ENCODE measurements at places on chromosomes 3 and 15.

DNA sequence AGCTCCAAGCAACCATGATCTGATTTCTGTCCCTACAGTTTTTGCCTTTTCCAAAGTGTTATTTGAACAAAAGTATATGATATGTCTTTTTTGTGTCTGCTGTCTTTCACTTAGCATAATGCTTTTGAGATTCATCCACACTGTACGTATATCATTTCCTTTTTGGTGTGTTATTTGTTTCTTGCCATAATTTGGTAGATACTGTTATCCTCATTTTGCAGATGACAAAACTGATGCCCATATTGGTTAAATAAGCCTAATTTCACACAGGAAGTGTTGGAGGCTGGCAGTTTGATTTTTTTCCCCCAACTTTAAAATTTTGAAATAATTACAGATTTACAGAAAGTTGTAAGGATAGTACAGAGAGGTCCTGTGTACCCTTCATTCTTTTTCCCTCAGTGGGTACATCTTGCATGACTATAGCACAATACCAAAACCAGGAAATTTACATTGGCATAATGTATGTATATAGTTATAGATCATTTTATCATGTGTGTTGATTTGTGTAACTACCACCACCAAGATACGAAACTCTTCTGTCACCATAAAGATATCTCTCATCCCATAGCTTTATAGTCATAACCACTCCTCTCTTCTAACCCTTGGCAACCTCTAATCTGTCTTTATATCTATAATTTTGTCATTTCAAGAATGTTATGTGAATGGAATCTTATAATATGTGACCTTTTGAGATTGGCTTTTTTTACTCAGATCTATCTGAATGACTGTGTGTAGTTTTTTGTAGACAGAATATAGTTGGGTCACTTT is 55.6 kb downstream of the RASA2 start:
- no peak for DNase-seq

DNA sequence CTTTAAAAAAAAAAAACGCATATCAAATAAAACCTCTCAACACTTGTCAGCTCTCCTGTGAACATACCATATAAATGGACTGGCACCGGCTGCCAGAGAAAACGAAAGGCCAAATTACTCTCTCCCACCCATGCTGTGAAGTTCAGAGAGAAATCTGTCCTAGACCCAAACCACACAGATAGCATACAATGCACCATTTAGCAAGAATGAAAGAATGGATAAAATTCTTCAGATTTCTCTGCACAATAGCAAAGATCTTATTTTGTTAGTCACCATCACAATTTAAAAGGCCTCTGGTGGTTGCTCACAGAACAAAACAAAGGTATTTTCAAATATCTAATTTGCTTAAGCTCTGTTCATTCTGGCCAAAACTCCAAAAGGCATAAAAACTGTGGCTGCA is 93.9 kb upstream of the BHLHE40 start:
- no peak for DNase-seq

DNA sequence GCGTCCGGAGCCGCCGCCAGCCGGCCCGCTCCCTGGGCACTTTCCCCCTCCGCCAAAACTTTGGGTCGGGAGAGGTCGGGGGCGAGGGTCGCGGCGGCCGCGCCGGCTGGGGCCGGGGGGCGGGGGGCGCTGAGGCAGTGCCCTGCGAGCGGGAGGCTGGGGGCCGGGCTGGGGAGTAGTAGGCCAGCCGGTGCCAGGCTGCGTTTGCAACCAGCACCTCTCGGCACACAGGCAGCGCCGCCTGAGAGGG is 452 bp downstream of the BBX start:
- DNase-seq: no peak

- no peak for DNase-seq
These were observed 105.0 kb downstream of the LRRK1 start for GRCh38 chr15:101024073-101024695.

GRCh38 chr3:144073698-144074097 is 102.1 kb downstream of the DIPK2A start:
- DNase-seq: no peak

- DNase-seq: no peak
These were observed 427.5 kb upstream of the ALCAM start for GRCh38 chr3:104939196-104939595.

DNA sequence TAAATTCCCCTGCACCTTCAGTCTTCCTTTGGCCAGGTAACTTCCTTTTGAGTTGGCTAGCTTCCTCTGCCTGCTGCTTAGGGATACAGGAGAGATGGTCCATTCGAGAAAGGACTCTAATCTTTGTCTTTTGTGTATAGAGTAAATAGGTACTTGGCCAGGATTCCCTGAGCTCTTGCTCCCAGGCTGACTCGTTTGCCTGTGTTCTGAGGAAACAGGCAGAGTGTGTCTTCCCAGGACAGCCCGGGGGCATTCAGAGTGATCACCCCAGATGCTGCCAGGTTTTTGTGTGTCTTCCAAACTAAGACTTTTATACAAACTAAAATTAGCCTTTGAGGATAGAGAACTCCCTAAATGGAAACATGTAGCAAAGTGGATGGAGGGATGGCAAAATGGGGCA is 39.5 kb downstream of the TMEM108 start:
- no peak for DNase-seq

GRCh38 chr3:65824166-65824565 is 214.6 kb downstream of the MAGI1 start:
- no peak for DNase-seq

DNA sequence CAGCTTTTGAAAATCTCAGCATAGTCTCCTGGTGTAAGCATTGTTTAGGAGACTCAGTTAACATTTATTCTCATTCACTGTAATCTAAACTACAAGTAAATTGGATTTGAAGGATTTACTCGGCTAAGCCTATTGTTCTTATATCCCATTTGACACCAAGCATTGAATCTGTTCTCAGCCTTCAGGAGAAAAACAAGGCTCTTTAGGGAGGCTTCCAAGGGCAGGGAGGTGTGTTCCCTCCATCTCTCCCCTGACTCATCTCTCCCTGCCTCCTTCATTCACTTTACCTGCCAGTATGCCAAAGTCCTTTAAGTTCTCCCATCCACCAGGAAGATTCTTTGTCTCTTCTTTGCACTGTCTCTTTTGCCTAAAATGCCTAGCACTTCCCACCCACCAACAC is 347.8 kb downstream of the MFSD1 start:
- no peak for DNase-seq

GRCh38 chr3:50189989-50190388 is 1.4 kb upstream of the GNAT1 start:
- DNase-seq: no peak

GRCh38 chr15:74627766-74628165 is 12.1 kb downstream of the CLK3 start:
- DNase-seq: no peak

DNA sequence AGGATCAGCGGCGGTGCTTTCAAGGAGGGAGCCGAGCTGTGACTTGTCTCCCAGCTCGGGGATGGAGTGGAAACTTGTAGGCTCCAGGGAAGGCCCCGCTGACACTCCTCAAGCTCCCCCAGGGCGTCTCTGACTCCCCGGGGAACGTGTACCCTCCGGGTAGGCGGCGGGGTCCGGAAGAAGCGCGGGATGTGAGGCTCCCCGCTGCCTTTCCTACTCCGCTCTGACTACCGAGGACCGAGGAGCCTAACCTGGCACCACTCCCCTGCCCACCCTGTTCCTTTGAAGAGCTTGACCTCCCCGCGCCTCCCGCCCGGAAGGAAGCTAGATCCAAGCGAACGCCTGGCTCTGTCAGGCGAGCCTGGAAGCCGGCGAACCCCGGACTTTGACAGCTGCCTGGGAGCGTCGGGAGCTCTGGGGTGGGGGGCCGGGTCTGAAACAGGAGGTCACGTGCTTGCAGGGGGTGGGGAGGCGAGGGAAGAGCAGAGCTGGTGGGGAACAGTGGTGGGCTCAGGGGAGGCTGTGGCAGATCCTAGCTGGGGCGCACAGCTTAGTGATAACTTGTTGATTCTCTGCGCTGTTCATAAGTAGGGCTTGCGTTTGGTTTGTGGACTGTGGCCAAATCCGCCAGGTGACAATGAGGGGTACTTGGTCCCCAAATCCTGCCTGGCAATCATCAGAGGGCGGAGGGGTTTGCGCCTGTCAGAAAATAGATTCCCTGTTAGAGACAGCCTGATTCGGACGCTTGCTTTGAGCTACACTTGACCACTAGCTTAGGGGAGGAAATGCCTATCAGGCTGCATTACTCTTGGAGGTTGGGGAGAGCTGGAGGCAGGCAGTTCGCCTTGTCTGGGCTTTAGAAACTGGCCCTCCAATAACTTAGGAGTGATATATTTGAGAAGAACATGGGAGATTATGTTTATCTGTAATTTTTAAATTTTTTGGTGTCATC is 1.2 kb downstream of the CLSTN2 start:
- DNase-seq: peak; percentile 53

- no peak for DNase-seq
These were observed 143.4 kb downstream of the PDCD6IP start for GRCh38 chr3:33941804-33942203.

DNA sequence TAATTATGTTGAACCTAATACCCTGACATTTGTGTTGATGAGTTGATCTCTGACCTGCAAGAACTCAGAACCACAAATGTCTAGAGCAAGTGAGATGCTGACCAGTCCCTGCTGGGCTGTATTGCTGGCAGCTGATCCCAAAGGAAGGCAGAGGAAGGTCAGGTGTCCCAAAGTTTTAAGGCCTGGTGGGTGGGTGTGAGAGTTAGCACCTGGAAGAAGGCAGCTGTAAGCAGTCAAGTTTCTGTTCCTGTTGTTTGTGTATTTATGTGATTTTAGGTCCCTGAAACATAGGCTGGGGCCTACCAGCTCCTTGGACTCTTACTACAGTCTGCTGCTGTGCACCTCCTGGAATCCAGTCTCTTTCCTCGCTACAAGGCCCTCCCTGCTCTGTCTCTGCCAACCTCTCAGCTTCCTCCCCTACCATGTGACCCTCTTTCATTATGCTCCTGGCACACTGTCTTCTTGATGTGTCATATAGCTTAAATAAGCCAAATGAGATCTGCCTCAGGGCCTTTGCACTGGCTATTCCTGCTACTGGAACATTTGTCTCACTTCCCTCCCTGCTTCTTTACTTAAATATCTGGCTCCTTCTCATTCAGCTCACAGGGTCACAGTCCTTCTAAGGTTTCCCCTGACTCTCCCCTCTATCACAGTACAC is 31.0 kb upstream of the ATOSA start:
- no peak for DNase-seq

DNA sequence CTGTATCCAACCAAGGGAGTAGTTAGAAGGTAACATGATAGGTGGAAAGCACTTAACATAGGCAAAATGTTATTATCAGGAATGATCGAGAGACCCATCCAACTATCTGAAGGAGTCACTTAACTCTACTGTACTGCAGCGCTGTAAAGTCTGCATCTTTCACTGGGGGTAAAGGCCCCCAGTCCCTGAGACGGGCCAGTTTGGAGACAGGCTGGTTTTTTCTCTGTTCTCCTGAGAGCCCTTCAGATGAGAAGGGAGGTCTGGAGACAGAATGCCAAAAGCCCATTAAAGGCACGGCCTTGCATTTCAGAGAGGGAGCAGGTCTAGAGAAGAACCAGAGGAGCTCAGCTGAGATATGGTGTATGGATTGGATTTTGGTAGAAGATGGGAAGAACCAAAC is 71.3 kb upstream of the CGNL1 start:
- DNase-seq: peak; percentile 40

- no peak for DNase-seq
These were observed 8.7 kb upstream of the ZNF589 start for GRCh38 chr3:48232232-48232631.

DNA sequence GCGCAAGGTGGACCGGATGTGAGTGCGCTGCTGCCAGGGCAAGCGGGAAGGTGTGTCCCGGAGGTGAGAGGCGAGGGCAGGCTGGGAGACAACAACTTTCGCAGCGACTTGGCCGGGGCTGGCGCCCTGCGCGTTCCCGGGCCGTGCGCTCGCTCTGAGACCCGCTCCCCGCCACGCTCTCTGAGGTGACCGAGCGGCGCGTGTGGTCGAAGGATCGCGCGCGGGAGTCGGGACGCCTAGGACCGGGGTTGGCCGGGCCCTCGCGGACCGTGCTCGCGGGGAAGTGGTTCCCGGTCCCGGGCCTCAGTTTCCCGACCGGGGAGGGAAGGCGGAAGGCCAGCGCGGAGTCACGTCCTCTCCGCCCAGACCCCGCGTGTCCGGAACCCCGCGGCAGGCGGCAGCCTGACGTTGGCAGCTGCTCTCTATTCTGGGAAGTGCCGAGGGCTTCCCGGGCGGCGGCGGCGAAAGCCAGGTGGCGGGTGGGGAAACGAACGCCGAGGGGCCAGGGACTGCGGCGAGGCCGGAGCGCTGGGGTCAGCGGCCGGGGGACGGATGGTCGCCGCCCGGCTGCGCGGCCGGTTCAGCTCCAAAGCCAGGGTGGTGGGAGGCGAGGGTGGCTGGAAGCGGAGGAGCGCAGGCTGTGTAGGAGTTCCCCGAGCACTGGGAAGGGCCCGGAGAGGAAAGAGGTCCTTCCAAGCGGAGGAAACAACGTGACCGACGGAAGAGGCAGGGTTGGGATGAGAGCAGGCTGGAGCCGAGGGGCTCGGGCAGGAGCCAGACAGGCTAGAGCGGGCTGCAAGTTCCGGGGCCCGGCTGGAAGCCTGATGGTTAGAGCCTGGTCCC is 1.0 kb upstream of the IGF2BP2 start:
- DNase-seq: peak; percentile 68

DNA sequence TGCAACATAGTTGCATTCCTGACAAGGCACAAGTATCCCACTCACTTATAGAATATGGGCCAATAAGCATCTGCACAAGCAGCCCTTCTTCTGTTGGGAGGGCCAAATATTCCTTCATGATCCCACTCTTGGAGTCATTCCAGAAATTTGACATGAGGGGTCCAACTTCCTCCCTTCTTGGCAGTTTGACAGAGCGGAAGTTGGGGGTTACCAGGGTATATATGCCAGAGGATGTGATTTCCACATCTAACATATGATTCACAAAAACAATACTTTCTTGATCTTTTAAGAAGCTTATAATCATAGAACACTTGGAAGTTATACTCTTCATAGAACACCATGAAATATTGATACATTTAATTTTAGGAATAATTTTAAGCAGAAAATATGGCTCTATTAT is 100.9 kb upstream of the CRBN start:
- DNase-seq: no peak

- no peak for DNase-seq
These were observed 470.9 kb upstream of the CDIN1 start for GRCh38 chr15:36108541-36108940.

DNA sequence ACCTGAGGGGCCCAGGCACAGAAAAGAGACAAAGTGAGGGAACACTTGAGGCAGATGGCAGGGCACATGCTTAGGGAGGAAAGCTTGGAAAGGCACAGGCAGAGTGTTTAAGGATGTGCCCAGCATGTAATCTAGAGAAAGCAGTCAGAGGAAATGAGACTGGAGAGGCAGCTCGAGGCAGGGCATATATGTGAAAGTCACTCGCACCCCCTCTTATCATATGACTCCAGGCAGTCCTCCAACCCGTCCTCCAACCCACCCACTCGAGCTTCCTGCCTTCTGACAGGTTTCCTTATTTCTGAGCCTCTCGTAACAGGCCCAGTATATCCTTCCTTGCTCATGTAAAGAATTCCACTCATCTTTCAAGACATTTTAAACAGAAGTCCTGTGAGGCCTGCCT is 294.0 kb downstream of the SOX2 start:
- DNase-seq: no peak

- no peak for DNase-seq
These were observed 34.1 kb downstream of the MB21D2 start for GRCh38 chr3:192883512-192883911.

- DNase-seq: no peak
These were observed 251.2 kb upstream of the ZPLD1 start for GRCh38 chr3:102183623-102184022.

All from WERI-Rb-1 (cell line).